Right cardiac atrium (tissue), 5 donors: ENCODE measurements at places on chromosomes 2 and 18.

DNA sequence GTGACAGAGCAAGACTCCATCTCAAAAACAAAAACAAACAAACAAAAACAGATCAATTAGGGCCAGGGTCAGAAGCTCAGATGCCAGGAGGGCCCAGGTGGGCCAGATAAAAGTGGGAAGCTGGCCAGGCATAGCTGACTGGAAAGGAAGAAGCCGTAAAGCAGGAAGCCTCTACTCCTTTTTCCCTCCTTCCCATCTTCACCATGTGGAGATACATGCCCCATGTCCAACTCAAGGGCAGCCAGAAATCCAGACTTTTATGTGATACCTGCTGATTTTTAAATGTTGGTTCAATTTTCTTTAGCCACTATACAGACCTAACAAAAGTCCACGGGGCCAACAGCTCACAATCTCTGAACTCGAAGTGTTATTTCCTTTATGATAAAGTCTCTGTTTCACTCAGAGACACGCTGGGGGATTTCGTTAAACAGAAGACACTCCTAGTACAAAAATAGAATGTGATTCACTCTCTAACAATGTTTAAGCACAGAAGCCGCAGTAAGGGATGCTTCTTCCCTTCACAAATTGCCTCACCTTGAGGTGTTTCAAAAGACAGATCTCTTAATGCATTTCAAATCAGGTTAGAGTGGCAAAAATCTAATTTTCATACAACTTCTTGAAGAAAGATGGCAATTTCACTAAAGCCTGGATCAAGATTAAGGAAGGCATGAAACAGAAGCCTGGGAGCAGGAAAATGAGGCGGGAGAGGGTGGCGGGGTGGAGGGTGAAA is 14.0 kb downstream of the TMEM247 start:
- DNase-seq = no peak

- no peak for DNase-seq
Measured at GRCh38 chr2:181183878-181184542, 203.6 kb downstream of the UBE2E3 start.

DNA sequence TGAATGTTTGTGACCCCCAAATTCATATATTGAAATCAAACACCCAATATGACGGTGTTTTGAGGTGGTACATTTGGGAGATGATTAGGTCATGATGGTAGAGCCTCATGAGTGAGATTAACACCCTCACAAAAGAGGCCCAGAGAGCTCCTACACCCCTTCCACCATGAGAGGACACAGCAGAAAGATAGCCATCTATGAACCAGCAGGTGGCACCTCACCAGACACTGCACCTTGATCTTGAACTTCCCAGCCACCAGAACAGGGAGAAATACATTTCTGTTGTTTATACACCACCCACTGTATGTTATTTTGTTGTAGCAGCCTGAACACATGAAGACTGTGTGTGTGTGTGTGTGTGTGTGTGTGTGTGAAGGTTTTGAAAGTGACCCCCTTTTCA is 58.1 kb downstream of the ST3GAL5 start:
- DNase-seq = no peak

DNA sequence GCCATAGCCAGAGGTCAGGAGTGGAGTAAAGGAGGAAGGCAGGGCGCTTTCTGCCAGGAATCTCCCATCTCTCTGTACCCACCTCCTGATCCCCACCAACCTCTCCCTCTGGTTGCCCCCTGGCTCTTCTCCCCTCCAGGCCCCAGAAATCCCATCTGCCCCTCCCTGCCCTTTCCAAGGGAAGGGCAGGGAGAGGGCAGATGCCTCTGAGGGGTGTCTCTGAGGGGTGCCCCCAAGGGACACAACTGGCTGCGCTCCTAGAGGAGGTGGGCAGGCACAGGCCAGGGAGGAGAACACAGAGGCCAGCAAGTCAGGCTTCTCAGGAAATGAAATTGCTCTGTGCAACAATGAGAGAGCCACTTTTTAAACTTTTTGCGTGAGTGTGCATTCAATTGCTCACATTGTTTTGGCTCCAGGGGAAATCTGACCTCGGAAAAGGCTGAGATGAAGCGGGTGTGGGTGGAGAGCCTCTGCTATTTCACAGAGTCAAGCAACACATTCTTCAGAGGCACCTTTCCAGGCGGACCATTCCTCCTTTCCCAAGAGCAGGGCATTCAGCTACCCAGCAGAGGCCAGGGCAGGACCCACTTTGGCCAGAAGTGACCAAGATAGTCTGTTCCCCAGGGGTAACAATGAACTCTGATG is 125.5 kb downstream of the SMAD7 start:
- no peak for DNase-seq

DNA sequence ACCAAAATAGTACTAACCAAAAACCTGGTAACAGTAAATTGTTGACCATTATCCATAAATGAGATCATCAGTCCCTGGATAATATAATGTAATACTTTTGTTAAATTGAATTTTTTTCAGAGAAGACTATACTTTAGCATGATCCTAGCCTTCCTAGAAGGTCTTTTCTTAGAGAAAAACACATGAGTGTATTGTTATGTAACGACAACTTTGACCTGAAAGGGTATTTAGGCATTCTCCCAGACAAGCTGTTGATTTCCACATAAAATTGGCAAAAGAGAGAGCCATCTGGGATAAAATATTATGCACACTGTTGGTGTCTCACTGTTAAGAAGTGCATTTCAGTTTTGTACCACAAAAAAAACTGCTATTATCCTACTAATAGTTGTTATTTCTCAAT is 120.0 kb upstream of the MAPRE2 start:
- DNase-seq = no peak

DNA sequence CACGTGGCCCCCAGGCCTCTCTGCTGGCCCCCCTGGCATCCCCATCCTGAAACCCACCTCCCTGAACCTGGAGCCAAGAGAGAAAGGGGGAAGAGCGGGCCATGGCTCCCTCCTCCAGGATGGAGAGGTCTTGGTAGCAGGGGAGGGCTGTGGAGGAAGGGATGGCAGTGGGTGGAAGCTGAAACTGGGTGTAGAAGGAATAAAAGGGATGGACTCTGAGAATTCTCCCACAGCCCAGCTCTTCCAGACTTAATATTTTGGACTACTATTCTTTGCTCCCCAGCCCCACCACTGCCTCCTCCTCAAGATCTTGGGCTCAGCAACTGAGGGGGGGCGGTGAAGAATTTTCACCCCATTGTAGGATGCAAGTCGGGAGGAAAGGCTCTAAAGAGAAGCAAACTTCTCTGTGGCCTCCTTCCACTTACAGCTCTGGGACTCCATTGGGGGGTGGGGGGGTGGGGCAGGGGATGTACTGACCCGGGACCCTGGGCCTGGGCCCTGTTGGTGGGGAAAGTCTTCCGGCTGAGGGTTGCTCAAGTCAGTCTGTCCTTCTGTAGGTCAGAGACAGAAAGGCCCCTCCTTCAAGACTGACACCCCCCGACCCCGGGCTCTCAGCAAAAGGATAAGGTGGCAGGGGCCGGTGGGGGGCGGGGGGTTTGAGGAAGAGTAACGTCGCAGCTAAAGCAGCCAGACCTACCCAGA is 501 bp downstream of the TNS1 start:
- no peak for DNase-seq

DNA sequence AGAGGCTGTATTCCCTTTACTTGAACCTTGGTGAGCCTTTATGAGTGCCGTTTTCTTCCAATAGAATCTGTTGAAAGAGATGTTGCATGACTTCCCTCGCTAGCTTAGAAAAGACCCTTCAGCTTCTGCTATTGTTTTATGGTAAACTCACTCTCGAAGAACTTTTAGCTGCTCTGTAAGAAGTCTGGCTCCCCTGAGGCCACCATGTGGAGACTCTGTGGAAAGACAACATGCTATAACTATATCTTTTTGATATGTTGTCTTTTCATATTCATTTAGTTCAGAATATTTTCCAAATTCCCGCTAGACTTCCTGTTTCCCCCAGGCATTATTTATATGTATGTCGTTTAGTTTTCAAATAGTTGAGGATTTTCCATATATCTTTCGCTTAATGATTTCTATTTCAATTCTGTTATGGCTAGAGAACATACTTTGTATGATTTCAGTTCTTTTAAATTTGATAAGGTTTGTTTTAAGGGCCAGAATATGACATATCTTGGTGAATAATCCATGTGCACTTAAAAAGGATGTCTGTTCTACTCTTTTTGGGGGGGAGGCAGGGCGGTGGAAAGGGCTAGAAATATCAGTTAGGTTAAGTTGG is 64.1 kb downstream of the PTPN4 start:
- peak; percentile 59 for DNase-seq

- DNase-seq = no peak
Measured at GRCh38 chr2:163604941-163605555, 130.8 kb downstream of the FIGN start.

DNA sequence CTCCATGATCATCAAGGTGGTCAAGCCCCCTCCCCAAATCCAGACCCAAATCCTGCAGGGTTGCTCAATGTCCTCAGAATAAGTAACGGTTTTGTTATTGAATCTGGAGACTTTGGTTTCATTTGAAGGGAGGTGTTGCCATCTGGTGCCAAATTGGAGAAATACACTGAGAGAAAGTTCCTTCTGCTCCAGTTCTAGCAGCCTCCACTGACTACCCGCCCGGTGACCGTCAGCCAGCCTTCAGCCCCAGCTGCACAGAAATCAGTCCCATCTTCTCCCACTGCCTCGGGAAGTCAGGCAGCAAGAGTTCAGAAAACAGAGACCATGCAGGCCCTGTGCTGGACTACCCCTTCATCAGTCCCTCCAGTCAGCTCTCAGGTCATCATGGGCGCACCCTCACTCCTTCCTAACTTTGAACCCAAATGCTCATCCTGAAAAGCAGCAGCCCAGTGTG is 38.7 kb downstream of the PKDCC start:
- peak; percentile 65 for DNase-seq

DNA sequence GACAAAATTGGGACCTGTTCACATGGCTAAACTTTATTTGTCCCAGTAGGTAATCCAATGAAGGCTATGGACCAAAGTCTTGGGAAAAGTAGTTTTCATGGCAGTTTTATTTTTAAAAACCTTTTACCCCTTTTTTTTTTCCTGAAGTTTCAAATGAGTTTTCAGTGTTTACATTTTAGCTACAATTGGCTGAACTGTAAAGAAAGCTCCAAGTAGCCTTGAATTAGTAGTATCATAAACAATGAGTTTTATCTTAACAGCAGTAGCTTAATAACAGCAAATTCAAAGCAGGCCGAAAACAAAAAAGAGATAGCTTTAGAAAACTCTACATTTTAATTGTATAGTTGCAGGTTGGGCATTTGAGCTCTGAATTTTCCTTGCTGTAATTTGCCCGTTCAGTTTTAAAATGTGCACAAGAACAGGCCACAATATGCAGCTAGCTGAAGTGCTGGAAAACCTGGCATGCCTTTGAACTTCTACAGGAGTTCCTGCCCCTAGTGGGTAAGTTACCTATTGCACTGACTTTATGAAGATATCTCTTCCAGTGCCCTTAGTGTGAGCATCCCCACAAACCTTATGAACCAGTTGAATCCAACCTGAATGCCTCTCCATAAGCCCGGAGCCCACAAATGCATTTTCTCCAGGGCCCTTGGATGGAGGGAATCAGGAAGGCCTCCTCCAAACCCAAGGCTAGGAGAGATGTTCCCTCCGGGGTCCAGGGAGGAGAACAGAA is 106.7 kb downstream of the XRCC5 start:
- no peak for DNase-seq

GRCh38 chr2:56801770-56802169 is 618.0 kb downstream of the CCDC85A start:
- no peak for DNase-seq

DNA sequence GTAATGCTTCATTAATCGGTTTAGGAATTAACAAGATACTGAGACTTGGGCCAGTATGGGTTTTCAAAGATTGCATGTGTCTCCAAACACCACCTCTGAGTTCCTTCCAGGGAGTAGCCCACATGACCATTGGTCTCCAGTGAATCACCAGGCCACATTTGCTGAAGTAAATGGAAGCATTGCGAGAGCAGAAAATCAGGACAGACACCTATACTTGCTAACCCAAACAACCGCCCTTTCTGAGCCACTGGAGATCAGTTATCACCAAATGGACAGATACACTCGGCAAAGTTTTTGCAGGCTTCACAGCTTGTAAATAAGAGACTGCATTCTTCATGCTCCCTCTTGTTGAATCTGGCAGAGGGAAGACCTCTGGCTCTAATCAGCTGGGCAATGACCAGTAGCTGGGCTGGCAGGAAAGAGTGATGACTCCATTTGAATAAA is 40.9 kb downstream of the GATA6 start:
- DNase-seq = no peak

GRCh38 chr2:73899801-73900336 is 7.1 kb downstream of the ACTG2 start:
- no peak for DNase-seq

DNA sequence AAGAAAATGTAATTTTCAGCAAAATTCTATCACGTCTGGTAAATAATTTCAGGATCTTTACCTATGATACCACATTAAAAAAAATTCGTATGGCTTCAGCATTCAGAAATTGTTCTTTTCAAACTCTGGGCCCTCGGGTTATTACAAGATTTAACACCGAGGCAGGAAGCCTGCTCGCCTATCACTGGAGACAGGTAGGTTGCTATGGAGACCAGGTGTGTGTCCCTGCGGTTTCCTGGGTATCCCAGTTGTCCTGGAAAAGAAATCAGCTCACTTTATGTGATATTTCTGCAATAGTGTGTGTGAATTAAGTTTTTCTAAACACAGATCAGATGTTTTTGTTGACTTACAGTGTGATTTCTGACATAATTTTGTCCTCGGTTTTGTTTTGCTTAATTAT is 14.2 kb downstream of the HPCAL1 start:
- no peak for DNase-seq

GRCh38 chr2:240986787-240987411 is 11.5 kb upstream of the SNED1 start:
- peak; percentile 88 for DNase-seq

DNA sequence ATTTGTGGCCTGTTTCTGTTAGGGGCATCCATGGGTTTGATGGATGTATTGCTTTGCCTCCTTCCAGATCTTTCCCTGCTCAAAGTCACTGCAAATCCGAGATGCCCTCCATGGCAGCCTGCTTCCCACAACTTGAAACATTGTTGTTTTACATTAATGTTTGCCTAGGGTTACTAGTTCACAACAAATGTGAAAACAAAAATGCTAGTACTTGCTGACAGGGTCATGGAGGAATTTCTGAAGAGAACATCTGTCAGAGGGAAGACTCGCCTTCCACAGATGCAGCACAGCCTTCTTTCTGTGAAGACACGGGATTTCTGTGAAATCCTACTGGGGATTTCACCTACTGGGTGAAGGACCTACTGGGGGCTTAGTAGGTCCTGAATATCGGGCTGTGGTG is 260.0 kb upstream of the FN1 start:
- no peak for DNase-seq
